ENCODE measurements at places on chromosomes 16 and 17. TPM values are rescaled to one million over a fixed set of nuclear protein-coding genes. Genes with fewer than 3 reads are reported as not detected.

DNA sequence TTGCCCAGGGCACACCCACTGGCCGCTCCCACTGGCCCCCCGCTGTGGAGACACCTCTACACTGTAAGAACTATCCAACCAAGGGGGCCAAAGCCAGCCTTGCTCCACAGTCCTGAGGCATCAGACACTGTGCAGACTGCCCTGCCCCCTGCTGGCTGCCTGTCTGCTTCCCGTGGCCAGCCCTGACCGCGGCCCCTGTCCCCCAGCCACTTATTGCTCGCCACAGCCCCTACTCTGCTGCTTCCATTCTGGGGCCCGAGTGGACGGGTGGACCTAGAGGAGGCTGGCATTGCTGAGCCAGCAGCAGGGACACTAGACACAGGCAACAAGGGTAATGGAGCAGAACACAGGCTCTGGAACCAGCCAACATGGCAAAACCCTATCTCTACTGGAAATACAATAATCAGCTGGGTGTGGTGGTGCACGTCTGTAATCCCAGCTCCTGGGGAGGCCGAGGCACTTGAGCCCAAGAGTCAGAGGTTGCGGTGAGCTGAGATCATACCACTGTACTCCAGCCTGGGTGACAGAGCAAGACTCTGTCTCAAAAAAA is 19.7 kb upstream of the LRRC37A3 start:
- no peak for DNase-seq

DNA sequence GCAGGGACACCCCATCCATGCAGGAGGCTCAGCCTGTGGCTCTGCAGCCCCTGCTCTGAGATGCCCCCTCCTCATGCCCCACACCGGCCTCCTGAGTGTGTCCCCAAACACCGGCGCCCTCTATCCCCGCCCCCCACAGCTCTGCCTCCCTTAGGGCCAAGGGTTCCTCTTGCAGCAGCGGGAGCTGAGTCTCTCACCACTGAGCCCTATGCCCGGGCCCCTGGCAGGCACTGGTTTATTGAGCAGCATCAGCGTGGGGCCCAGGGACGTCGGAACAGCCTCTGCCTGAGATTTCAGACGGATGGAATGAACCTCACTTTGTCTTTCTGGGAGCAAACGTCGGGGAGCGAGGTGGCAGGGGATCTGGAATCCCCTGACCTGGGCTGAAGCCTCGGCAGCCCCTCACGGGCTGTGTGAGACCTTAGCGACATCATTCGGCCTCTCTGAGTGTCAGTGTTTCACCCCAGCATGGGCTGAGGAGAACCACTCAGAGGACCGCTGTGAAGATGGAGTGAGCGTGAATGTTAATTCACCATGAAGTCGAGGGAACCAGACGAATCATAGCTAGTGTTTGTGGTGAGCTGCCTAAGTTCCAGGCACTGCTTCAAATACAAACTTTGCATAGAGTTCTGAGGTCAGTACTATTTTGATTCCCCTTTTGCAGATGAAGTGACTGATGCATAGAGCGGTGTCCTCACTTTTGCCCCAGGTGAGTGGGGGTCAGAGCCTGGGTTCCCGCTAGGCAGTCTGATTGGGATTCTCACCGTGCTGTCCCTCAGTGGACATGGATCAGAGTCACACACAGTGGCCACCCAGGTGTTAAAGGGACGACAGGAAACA is 5.3 kb upstream of the C16orf74 start:
- no peak for DNase-seq

GRCh38 chr17:81091774-81092517 is 57.0 kb downstream of the BAIAP2 start:
- DNase-seq, result no peak

Gene XAF1
- total RNA-seq, result 0.36 TPM

Gene BCL6B
- total RNA-seq, result not detected

Gene CA4
- total RNA-seq, result not detected

GRCh38 chr16:77359065-77359502 is 75.8 kb downstream of the ADAMTS18 start:
- DNase-seq, result no peak

DNA sequence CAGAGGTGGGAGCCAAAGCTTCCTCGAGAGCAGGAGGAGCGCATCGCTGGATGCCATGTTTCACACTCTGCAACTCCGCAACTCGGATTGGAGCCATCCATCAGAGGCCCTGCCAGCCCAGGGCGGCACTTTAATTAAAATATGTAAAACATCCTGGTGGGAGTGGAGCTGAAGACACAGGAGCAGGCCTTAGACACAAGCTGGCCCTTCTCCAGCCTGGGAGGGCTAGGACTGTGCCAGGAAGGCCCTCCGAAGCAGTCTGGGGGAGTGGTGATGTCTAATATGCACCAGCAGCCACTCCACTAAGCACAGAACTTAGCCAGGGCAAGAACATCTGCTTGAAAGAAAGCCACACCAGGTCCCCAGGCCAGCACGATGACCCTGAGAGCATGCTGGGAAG is 5.8 kb upstream of the CCDC182 start:
- DNase-seq, result no peak

Gene ADAM11
- total RNA-seq, result 0.44 TPM

DNA sequence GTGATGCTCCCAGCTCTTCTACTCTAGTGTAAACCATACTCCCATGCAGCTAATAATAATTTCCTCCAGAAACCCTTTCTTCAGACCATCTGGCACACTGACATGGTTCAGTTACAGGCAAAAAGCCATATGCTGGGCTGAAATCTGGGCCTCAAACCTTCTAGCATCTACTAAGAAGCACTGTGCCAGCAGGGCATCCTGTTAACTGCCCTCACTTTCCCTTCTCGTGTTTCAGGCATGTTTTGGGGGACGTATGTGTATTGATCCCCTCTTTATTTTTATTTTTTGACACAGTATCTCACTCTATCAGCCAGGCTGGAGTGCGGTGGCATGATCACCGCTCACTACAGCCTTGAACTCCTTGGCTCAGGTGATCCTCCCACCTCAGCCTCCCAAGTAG is 33.3 kb downstream of the STAT5A start:
- no peak for DNase-seq

DNA sequence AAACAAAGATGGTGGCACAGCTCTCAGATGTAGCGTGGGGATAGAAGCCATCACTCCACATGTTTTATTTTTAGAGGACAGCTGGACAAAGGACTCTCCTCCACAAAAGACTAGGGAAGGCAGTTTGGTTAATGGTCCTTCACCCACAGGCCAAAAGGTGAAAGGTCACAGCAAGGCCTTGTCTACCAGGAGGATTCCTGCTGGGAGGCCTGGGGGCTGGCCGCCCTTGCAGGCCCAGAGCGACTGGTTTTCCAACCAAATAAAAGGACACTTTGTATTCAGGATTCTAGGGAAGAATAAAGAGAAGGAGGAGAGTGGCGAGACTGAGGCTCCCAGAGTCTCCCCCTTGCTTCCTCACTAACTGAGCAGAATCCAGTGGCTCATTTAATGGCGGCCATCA is 94.3 kb downstream of the AXIN2 start:
- no peak for DNase-seq

- no peak for DNase-seq
These were observed 9.4 kb upstream of the MYLK3 start for GRCh38 chr16:46757339-46758050.

GRCh38 chr17:1171953-1172352 is 7.8 kb downstream of the ABR start:
- DNase-seq, result no peak

GRCh38 chr17:76336756-76337412 is 16.8 kb downstream of the PRPSAP1 start:
- no peak for DNase-seq

Gene PSMC3IP
- total RNA-seq, result 13.0 TPM

GRCh38 chr16:63617047-63617989 is 1504.5 kb downstream of the CDH11 start:
- DNase-seq, result peak; percentile 83

Gene CCL3
- not detected for total RNA-seq

DNA sequence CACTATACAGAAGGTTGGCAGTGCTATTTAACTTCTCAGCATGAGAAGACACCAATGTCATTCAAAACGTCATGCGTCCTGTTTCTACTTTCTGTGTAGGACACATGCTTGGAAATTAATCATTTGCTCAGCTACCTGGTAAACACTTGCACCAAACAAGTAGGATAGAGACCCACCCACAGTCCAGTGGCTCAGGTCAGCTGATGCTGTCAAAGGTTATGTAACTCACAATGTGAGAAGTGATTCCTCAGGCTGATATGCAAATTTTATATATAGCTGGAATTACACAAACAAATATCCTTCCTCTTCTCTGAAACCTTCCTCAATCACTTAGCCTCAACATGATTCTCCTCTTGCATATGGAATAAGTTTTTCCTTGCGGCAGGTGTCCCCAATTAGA is 59.6 kb downstream of the ZZEF1 start:
- no peak for DNase-seq

DNA sequence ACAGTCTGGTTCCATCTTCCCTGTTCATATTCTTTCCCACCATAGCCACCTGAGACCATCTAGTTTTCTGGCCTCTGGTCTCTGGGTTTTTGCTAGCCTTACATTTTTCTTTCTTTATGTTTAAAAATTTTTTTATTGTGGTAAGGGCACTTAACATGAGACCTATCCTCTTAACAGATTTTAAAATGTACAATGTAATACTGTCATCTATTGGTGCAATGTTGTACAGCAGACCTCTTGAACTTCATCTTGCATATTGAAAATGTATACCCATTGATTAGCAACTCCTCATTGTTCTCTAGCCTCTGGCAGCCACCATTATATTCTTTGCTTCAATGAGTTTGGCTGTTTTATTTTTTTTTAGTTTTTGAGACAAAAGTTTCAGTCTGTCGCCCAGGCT is 39.2 kb downstream of the ITGAM start:
- no peak for DNase-seq

Gene ARHGAP44
- 6.6 TPM for total RNA-seq

DNA sequence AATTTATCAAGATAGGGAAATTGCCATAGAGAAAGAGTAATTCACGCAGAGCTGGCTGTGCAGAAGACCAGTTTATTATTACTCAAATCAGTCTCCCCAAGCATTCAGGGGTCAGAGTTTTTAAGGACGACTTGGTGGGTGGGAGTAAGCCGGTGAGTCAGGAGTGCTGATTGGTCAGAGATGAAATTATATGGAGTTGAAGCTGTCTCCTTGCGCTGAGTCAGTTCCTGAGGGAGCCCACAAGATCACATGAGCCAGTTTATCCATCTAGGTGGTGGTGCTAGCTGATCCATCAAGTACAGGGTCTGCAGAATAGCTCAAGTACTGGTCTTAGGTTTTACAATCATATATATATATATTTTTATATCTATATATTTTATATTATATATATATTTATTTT is 6.0 kb upstream of the AQP8 start:
- peak; percentile 0 for DNase-seq

DNA sequence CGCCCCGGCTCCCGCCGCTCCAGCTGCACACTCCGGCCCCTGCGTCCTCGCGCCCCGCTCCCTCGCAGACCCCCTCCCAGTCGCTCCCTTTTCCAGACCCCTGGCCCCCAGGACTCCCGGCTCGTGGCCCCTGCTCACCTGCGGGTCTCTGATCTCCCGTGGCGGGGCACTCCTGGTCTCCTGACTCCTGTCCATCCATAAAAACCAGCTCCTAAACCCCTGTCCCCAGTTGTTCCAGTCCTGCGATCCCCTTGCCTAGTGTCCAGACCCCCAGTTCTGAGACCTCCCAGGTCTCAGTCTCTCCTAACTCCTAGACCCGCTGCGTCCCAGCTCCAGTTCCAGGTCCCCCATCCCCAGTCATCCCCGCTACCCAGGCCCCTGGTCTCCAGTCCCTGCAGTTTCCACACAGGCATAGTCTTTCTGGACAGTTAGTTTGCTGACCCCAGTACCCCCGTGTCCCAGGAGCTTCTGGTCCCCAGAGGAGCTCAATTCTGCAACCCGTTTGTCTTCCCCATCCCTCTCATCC is 379 bp downstream of the SNX29 start:
- DNase-seq, result no peak

- no peak for DNase-seq
These were observed 197.1 kb downstream of the HS3ST4 start for GRCh38 chr16:25888868-25889267.

Measured in chondrocyte (in vitro differentiated cells).